ENCODE measurements at places on chromosomes 4 and X. TPM values are rescaled to one million over a fixed set of nuclear protein-coding genes. Genes with fewer than 3 reads are reported as not detected.

DGKK gene
- 0.43 TPM for total RNA-seq

EVC gene
- total RNA-seq = 39.6 TPM

PSAPL1 gene
- 17.5 TPM for total RNA-seq

TCEAL7 gene
- total RNA-seq = 1.3 TPM

GRCh38 chrX:97021680-97022079 lies 138.0 kb downstream of the RPA4 start:
- DNase-seq = no peak

GRCh38 chr4:131159261-131159660 lies 1989.8 kb upstream of the PCDH10 start:
- no peak for DNase-seq

DNA sequence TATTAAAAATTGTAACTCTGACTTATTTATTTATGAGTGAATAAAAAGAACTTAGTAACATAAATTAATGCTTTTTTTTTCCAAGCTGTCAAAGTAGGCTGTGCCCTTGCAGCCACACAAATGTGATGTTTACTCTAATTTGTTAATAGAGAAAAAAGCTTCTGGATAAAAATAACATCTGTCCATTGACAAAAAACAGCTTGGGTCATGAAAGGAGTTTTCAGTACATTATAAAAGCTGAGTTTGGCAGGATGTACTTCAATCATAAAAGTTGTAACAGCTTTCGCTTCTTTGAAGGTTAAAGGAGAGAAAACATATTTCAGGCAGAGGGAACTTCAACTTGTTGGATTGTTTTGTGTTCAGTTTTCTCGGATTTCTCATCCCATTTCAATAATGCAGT lies 105.6 kb downstream of the SLC4A4 start:
- no peak for DNase-seq

Data from testis (tissue), 5 donors.